Esophagus squamous epithelium (tissue), 5 donors: ENCODE measurements at places on chromosomes 2 and 18. TPM values are rescaled to one million over a fixed set of nuclear protein-coding genes. Genes with fewer than 3 reads are reported as not detected.

DNA sequence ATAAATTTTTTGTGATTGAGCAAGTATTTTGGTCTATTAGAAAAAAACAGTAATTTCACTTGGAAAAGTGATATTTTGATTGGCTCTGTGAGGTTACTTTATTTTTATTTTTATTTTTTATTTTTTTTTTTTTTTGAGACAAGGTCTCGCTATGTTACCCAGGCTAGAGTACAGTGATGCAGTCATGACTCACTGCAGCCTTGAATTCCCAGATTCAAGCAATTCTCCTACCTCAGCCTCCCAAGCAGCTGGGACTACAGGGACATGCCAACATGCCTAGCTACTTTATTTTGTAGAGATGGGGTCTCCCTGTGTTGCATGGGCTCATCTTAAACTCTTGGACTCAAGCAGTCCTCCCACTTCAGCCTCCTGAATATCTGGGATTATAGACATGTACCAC, 60.9 kb upstream of the MGAT5 start:
- DNase-seq: no peak

The FBXO41 gene
- 1.2 TPM for total RNA-seq

- DNase-seq: no peak
Observed at GRCh38 chr2:39300044-39300978, 56.5 kb upstream of the CDKL4 start.

- no peak for DNase-seq
Observed at GRCh38 chr2:111537078-111537655, 346.8 kb downstream of the ANAPC1 start.

DNA sequence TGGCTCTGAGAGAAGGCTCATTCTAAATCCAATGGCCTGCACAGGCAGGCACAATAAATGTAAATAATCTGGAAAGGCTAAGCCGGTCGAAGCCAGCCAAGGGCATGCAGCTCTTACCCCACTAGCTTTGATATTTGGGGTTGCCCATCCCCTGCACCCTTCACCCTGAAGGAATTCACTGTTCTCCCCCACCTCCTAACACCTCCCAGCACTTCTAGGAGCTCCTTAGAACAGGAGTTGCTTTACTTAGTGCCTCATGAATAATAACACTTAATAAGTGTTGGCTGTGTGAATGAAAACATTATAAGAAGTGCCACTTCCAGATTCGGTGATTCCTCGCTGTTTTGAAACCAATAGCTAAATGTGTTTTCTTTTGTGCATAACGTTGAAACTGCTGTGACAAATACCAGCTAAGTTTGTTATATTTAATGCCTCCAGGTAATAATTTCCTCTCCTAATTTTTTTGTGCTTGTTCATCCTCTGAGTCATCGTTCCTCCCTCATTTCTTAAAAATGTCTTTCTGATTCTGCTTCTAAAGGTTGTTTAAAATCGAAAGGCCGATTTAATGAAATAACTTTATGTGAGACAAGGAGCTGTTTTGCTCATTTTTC, 458.8 kb downstream of the METTL4 start:
- no peak for DNase-seq

The NRP2 gene
- 58.6 TPM for total RNA-seq

- no peak for DNase-seq
Observed at GRCh38 chr2:75896779-75897366, 186.2 kb upstream of the GCFC2 start.

DNA sequence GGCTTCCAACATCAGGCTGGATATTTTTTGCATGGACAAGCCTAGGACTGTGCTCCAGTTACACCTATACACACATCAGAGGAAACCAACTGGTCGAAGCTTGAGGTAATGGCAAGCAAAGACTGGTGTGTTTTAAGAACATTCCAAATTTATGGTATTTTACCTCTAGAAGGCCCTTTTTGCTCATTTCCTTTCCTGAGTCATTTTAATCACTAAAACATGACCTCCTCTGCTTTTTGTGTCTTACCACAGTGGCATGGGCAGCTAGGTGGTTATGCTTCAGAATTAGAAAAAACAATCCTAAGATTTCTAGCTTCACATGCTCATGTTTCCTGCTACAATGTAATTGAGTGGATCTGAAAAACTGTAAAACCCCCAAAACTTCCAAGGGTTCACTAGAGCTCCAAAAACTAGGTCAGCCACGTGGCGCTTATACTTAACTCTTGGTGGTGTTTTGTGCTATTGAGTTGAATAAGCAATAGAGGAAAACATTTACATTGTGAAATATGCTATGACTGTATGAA, 30.6 kb upstream of the CHRNA1 start:
- no peak for DNase-seq

DNA sequence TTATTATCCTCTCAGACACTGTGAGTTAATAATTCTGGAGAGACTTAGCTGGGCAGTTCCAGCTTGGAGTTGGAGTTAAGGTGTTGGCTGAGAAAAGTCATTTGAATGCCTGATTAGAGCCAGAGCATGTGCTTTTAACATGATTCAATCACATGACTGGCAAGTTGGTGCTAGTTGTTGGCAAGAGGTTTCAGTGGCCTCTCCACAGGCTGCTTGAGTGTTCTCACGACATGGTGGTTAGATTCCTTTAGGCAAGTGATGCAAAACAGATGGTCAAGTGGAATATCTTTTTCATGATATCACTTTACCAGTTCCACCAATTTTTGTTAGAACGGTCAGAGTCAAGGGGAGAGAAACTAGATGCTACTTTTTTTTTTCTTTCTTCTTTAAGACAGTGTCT, 262.7 kb upstream of the FN1 start:
- DNase-seq: no peak

- DNase-seq: no peak
Observed at GRCh38 chr18:56035546-56035945, 447.6 kb upstream of the TCF4 start.
